ENCODE measurements at places on chromosomes 16 and 17.

DNA sequence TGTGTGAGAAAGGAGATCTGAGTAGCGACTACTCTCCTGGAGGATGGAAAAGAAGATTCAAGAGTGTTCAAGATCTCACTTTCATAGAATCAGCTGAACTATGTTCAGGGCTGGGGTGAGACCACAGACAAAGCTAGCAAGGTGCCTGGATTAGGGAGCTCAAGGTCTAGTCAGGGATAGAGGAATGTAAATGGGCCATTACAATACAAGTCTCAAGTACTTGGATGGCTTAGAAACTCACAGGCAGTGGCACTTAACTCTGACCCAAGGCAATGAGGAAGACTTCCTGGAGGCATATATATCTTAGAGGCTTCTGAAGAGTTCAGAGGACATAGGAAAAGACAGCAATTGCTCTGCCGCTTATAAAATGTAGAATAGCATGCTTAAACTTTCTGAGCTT lies 184.9 kb upstream of the CDH11 start:
- DNase-seq, result no peak

GRCh38 chr16:85052536-85052935 lies 24.9 kb downstream of the KIAA0513 start:
- DNase-seq, result no peak

- no peak for DNase-seq
Observed at GRCh38 chr16:86946981-86947380, 368.6 kb downstream of the FOXL1 start.

GRCh38 chr17:42312285-42313130 lies 24.2 kb downstream of the STAT5A start:
- peak; percentile 71 for DNase-seq

DNA sequence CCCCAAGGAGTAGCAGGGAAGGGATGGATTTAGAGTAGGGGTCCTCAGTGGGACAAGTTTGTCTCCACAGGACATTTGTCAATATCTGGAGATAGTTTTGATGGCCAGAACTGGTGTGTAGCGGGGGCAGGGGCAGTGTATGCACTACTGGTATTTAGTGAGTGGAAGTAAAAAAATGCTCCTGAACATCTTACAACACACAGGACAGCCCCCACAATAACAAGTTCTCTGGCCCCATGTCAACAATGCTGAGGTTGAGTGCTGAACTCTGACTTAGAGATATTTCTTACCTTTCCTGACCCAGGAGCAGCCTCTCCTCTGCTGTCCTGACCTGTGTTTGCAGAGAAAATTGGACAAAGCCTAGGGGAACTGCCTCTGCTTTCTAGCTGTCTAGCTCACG lies 365.8 kb downstream of the HAPSTR1 start:
- no peak for DNase-seq

DNA sequence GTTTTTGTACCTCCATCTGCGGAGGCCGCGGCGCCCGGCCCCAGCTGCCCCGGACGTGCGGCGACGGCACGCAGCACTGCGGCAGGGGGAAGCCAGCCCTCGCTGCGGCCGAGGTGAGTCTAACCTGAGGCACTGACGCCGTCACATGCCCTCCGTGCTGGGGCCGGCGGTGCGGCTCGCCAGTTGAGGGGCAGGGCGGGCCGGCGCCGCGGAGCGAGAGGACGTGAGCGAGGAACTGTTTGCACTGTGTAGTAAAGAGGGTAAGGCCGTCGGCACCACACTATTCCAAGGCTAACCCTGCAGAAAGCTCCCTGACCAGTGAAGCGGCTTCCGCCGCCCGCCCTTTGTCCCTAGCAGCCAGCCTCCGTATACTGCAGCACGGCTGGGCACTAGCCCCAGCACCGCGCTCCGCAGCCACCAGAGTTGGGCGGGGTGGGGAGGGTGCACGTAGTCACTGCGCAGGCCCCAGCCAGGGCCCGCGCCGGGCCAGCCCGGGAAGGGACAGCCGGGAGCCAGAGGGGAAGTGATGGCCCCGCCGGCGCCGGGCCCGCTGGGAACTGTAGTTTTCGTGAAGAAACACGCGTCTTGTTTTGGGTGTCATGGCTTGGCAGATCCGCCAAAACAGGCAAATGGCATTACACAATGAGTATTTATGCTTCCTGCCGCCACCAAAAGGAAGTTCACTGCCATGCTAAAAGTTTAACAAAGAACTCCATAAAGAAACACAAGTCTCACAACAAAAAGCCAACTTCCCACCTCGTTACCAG lies 580 bp upstream of the KANSL1 start:
- DNase-seq, result peak; percentile 92

Measured in stimulated activated naive CD4-positive, alpha-beta T cell treated with Interleukin-2 at 50 U/mL for 16 hours (primary cell).